ENCODE measurements at places on chromosomes 3 and 15.

DNA sequence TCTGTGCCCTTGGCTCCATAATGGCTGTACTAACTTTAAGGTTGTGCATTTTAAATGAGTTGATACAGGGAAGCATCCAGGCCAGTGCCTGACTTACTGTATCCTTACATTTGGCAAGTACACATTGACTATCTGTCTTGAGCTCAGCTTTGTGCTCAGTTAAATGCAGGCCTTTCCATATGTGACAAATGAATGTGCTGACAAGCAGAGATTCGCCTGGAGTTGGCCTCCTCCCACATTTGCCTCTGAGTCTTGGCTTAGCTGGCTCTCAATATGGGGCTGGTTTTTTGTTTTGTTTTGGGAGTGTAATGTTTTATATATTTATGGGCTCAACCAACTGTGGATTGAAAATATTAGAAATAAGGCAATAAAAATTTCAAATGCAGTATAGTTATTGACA is 29.7 kb downstream of the TRIM71 start:
- DNase-seq, result no peak

- DNase-seq, result no peak
Measured at GRCh38 chr3:12451481-12451880, 32.8 kb upstream of the TSEN2 start.

DNA sequence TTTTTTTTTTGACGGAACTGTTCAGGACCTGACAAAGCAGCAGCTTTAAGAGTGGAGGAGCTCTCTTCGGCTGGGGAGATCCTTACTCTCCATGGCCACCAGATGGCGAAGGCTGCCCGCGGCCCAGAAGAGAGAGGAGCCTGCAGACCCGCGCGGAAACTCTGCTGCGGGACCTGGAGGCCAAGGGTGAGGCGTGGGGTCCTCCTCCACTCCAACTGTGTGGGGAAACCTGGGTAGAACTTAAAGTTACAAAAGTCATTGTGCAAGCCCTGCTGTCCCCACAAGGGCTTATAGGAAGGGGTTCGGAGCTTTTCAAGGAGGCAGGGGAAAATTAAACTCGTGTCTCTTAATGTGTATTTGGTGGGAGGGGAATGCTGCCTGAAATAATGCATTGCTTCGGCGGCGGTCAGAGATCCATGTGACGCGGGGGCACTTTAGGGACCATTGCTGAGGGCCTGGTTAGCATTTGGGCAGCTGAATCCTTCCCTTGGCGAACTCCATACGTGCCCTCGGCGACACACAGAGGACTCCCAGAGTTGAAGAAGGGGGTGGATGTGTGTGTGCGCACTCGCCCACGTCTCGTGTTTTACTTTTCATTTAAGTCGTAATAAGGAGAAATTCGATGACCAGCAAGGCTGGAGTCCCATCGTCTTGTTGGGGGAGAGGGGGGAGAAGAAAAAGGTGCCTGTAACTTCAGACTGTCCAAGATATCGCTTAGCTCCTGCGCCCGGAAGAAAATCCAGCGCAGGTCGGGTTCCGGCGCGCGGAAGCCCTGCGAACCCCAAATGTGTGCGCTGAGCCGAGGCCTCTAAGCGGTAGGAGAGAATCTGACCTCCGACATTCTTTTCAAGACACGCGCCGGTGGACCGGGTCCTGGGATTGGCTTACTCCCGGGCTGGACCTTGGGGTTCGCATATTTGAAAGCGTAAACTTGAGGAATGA is 9.7 kb downstream of the EOMES start:
- DNase-seq, result peak; percentile 29

- DNase-seq, result no peak
Measured at GRCh38 chr15:75655931-75656330, 8.2 kb downstream of the SNX33 start.

GRCh38 chr3:114746502-114746901 is 400.6 kb downstream of the ZBTB20 start:
- DNase-seq, result no peak

GRCh38 chr15:58457466-58457965 is 25.7 kb downstream of the LIPC start:
- peak; percentile 62 for DNase-seq
